ENCODE measurements at places on chromosomes 5 and 9.

DNA sequence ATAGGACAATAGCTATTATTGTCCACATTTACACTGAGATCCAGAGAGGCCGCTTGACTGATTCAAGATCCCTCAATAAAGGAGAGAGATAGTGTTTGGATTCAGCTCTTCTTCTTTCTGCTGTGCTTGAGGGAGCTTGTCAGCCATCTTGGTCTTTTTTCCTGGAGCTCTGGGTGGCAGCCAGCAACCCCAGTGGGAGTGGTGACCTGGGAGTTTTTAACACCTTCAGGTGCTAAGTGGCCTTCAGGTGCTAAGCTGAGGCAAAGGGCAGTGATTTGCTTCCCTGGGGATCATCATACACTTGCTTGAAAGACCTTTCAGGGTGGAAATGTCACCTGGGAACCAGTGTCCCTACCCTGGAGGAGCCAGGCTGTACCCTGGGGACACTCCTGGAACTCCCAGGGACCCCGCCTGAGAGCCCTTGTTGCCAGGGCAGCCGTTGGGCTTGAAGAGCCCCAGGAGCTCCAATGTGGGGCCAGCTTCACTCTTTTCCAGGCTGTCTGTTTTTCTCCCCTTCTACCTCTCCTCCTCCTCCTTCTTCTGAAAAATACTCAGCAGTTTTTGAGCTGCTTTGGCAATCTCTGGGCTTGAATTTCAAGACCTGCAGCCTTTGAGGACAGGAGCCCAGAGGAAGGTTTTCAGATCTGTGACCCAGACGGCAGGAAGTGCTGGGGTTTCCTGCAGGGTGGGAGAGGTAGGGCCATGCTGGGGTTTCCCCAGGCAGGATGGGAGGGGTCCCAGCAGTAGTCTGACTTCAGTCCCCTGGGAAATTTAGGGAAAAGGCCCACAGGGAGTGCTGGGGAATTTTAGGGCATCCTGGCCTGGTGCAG, 59.7 kb downstream of the FGF18 start:
- no peak for DNase-seq

GRCh38 chr5:15522187-15522520, 22.2 kb downstream of the FBXL7 start:
- no peak for DNase-seq

GRCh38 chr5:63128018-63128417, 549.4 kb downstream of the LRRC70 start:
- no peak for DNase-seq

- DNase-seq, result no peak
Observed at GRCh38 chr9:108300306-108301287, 555.2 kb downstream of the ACTL7B start.

DNA sequence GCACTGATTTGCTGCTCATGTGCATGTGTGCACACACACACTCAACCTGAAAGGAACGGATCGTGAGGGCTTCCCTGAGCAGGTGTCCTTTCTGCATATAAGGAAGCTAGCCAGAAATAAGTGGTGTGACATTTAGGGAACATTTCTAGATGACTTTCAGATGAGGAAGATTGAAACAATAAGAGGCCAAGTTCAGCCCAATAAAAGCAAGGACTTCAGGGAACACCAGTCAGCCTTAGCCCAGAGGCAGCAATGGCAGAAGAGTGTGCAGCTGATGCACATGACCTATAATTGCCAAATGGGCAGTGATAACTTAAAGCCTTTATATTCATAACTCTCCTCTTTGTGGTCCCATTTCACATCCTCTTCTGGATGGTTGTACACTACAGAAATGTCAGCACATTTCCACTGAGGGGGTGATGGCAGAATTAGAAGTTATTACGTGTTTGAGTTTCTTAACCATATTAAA, 255.5 kb downstream of the TRIM32 start:
- no peak for DNase-seq
